HT-29 (cell line): ENCODE measurements at places on chromosomes 6 and 20.

DNA sequence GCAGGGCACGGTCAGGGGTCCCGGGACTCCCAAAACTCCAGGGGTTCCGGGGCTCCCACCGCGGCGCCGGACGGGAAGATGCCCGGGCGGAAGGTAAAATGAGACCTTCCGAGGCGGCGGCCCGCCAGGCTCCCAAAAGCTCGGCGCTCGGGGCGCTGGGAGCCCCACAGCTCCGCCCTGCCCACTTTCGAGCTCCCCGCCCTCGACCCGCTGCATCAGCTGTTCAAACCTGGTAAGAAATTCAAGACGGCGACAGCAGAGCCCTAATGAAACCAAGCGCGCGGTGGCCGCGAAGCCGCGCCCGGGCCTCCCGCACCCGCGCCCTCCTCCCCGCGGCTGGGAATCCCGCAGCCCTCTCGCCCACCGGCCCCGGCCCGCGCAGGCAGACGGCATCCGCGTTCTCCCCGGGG lies 369 bp downstream of the SLC4A11 start:
- DNase-seq, result no peak

DNA sequence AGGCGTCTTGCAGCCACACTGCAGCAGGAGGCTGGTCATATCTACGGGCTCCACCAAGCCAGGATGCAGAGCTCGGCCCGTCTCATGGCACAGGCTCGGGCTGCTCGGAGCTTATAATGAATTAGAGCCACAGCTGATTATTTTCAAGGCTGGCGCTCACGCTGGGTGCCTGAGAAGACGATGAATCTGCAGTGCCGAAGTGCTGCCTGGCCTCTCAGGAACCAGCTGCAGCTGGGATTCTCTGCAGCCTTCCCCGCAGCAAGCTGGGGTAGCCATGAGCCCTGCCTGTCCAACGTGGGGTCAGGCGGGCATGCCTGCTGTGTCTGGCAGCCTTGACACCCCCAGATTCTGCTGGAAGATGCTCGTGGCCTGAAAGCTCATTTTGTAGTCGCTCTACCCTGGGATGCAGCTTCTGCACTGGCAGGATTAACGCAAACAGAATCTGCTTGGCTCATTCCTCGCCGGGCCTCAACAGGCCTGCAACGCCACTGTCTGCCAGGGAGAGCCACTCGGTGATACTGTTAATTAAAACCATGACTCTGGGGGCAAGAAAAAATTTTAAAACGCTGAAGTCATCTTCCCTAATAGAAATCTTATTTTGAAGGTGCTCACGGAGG lies 104.3 kb downstream of the CDH26 start:
- DNase-seq, result no peak

- DNase-seq, result no peak
Measured at GRCh38 chr6:164741938-164742451, 567.4 kb downstream of the C6orf118 start.

DNA sequence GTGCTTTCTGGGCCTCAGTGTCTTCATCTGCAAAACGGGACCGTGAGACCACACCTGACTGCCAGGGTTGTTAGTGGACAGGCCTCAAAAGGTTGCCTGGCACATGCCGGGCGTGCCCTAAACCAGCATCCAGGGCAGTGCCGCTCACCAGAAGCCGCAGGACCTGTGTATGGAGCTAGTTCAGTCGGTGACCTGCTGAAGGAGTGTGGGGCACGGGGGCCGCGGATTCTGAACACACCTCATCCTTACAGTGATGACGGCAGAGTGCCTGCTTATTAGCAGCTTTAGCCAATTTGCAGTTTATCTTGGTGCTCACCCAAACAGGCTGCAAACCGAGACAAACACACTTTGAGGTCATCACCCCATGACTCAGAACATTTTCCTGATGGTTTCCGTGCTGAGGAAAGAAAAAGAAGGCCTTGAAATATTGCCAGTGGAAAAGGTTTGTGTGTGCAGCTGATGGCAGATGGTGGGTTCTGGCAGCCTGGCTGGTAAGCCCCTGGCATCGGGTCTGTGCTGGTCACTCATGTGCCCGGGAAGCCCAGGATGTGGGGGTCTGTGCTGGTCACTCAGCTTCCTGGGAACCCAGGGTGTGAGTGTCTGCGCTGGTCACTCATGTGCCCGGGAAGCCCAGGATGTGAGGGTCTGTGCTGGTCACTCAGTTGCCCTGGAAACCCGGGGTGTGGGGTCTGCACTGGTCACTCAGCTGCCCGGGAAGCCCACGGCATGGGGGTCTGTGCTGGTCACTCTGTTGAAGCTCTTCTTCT lies 153.8 kb downstream of the ERMARD start:
- no peak for DNase-seq

GRCh38 chr6:152096863-152097496 lies 289.5 kb downstream of the ESR1 start:
- no peak for DNase-seq

DNA sequence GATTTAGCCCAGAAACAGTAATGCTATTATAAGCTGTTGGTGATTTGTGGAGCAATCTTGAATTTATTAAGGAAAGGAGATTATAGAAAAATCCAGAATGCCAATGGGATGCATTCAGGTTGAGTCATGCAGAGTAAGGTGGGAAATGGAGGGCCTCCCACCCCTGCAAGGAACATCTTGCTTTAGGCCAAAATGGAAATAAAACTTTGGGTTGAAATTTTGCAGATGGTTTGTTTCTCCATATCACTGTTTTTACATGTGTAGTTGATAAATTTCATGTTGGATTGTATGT lies 152.4 kb downstream of the BCAS1 start:
- DNase-seq, result no peak

- no peak for DNase-seq
Measured at GRCh38 chr6:20566109-20566508, 31.9 kb downstream of the CDKAL1 start.

GRCh38 chr6:11585426-11586016 lies 48.0 kb downstream of the TMEM170B start:
- DNase-seq, result peak; percentile 77

- DNase-seq, result peak; percentile 55
Measured at GRCh38 chr20:3115190-3116107, 30.9 kb upstream of the AVP start.

DNA sequence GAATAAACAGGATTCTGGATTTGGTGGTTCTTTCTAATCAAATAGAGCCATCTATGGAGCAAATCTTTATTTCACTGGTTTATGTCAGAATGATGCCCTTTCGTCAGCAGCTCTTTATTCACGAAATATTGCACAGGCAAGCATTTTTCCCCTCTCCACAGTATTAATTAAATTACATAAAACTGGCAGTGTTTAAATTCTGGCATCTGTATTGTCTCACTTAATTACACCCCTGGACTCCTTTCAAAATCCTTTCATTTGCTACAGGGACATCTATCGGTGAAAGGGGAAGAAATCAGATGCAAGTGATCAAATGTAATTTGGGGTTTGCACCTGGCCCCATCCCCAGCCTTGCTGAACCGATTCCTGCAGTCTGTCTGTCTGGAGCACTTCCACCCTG lies 801.9 kb downstream of the QKI start:
- DNase-seq, result no peak

- no peak for DNase-seq
Measured at GRCh38 chr6:16663901-16664300, 97.4 kb downstream of the ATXN1 start.

DNA sequence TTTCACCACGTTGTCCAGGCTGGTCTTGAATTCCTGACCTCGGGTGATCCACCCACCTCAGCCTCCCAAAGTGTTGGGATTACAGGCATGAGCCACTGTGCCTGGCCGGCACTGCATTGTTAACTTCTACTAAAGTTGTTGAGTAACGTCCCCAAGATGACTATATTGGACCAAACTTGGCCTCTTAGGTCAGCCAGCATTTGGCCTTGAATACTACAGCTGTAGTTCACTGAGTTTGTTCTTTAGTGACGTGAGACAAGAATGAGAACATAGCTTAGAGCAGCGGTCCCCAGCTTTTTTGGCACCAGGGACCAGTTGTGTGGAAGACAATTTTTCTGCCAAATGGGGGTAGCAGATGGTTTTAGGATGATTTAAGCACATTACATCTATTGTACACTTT lies 237.1 kb downstream of the TBC1D7 start:
- no peak for DNase-seq

DNA sequence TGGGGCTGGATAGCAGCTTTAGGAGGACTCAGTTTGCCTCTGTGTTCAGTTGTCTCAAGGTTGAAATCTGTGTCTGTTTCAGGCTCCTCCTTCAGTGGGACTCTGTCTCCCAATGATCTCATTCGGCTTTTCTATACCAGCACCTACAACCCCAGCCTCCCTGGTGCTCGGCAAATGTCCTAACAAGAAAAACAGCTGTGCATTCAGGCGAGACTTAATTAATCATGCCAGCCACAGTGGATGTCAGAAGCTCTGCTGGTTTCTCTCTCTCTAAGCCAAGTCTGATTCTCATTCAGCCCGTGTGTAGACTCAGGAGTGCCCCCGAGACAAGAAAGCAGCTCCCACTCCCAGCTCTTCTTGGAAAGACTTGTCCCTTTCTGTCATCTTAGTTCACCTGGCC lies 46.8 kb downstream of the SUN5 start:
- DNase-seq, result no peak

DNA sequence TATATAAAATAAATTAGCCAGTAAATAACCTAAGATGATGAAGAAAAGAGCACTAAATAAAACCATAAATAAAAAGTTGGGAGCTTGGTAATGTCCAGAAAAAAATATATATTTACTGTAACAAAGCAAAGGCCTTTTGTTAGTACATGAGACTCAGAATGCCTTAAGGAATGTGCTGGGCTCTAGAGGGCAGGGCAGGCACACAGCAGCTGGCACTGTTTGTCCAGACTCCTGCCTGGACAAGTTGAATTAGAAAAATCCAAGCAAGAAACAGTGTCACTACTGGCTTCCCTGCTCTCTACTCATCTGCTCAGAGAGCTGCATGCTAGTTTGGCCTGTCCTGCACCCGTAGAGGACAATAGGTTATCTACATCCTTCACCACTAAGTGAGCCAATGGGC lies 8.8 kb downstream of the DEFB129 start:
- DNase-seq, result peak; percentile 7

DNA sequence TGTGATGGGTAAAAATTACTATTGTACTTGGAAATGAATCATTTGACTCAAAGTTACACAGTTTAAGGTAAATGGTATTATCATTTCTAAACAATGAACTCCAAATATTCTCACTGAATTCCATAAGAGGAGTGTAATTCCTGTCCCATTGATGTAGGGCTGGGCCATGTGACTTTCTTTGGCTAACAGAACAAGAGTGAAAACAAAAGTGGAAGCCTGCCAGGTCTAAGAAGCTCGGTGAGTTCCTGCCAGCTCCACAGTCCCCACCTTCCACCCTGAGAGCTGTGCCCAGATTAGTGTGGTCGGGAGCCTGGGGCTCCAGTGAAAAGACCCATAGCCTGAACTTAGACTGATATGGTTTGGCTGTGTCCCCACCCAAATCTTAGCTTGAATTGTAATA lies 24.6 kb downstream of the TBXT start:
- DNase-seq, result no peak

- DNase-seq, result no peak
Measured at GRCh38 chr6:87068795-87069194, 26.1 kb downstream of the CGA start.

DNA sequence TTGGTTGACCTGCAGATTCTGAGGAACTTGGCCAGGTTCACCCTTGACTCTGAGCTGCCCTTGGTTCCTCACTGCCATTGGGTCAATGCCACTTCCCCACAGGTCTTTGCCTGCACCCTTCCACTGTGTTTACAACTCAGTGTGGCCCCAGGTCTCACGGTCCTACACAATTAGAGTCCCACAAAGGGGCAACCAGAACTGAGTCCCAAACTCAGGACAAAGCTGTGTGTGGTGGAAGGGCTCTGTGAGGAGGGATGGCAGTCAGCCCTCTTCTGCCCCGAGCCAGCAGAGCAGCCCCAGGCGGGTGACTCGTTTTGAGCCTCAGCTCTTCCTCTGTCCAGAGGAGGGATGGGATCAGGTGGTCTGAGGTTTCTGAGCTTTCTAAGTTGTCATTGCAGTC lies 69.5 kb downstream of the NPEPL1 start:
- no peak for DNase-seq

DNA sequence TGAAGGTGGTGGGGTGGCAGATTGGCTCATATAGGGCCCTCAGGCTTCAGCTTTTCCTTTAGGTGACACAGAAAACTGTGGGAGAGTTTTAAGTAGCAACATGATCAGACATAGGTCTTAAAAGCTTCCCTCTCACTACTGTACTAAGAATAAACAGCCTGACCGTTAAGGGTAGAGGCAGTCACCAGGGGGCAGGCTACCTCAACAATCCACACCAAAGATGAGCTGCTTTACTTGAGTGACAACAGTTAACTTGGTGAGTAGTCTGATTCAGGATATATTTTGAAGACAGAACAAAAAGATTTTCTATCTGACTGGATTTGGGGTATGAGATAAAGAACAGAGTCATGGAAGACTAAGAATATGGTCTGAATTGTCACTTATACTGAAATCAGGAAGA lies 193.1 kb upstream of the SHLD1 start:
- peak; percentile 71 for DNase-seq

DNA sequence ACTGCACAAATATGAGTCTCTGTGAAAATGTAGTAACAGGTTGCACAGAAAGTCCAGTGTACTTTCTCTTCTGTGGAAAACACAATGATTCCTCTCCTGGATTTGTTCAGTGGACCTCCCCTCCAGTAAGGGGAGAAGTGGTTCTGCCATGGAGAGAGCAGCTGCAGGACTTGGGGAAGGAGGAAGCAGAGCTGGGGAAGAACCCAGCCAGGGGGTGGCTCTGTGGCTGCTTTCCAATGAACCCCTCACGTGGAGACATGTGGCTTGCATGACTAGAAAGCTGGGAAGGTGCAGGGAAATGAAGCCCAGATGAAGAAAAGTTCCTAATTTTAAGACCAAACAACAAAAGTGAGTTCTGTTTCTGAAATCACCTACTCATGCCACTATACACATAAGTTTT lies 31.9 kb downstream of the HMGN3 start:
- no peak for DNase-seq

- no peak for DNase-seq
Measured at GRCh38 chr6:14151773-14152172, 34.2 kb downstream of the CD83 start.

- no peak for DNase-seq
Measured at GRCh38 chr6:62516291-62517141, 230.5 kb upstream of the KHDRBS2 start.

- no peak for DNase-seq
Measured at GRCh38 chr20:906001-906520, 10.1 kb downstream of the ANGPT4 start.

GRCh38 chr20:22159276-22159675 lies 425.1 kb downstream of the FOXA2 start:
- DNase-seq, result no peak

DNA sequence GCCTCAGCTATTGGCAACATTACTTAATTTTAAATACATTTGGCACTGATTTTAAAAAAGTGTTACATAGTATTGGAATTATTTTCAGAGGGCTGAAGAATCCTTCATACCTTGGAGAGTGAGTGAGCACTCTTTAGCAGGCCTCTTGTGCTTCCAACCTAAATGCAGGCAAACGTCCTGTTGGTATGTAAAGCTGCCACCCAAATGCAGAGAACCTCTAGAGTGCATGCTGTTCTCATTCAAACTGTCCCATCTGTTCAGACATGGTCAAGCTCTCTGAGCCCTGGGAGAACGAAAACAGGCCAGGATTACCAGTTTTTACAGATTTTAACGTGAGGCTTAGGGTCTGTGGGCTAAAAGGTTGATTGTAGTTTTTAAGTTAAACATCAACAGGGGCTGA lies 378.0 kb upstream of the FLRT3 start:
- DNase-seq, result no peak

- no peak for DNase-seq
Measured at GRCh38 chr20:9139106-9139833, 70.4 kb downstream of the PLCB4 start.

- peak; percentile 23 for DNase-seq
Measured at GRCh38 chr20:57743450-57744095, 33.8 kb upstream of the PMEPA1 start.
